ENCODE measurements at places on chromosomes 16 and 17.

GRCh38 chr17:81685108-81685507, 1.3 kb downstream of the HGS start:
- no peak for DNase-seq

DNA sequence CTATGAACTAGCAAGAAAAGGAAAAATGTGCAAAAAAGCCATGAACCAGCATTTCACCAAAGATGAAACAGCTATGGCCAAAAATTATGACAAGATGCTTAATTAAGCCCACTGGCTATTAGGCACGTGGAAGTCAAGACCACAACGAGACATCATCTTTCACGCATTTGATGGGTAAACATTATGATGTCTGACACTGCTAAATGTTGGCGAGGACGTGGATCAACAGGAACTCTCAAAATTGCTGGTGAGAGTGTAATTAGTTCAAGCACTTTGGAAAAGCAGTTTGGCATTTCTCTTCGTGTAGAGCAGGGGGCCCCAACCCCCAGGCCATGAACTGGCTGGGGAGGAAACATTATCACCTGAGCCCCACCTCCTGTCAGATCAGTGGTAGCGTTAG, 39.6 kb upstream of the ADGRG1 start:
- DNase-seq, result no peak

- DNase-seq, result no peak
Observed at GRCh38 chr17:82593590-82594087, 54.6 kb downstream of the WDR45B start.

DNA sequence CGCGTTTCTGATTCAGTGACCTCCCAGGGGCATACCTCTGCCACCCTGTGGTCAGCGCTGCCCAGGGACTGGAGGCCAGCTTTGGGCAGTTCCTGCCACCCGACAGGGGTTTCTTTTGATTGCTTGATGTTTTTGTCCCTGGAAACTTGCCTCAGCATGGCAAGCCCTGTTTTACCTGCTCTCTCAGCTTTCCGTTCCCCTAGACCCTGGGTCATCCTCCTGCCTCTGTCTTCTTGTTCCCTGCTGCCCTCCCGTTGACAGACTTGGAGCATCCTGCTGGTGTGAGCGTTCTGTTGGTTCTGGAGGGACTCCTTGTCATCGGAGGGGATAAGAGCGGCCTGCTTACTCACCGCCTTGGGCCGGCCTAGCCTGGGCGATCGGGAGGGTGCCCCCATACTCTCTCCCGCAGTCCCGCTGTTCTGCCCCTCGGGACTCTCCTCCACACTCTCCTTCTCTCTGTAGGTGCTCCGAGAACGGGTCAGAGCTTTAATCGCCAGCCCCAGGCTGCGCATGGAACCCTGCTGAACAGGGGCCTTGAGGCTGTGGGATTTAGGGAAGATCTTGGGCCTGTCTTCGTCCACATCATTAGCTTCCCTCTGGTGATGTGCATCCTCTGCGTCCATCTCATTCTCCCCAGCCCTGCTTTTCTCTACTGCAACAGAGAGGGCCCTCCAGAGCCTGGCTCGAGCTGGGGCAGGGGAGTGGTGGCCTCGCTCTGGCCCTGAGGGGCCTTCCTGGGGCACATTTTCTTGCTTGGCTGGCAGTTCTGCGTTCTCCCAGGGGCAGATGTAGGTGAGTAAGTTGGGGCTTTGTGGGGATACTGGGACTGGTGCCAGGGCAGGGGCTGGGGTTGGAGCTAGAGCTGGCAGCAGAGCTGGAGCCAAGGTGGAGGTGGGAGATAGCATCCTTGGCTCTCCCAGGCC, 13.7 kb downstream of the GPR179 start:
- no peak for DNase-seq

DNA sequence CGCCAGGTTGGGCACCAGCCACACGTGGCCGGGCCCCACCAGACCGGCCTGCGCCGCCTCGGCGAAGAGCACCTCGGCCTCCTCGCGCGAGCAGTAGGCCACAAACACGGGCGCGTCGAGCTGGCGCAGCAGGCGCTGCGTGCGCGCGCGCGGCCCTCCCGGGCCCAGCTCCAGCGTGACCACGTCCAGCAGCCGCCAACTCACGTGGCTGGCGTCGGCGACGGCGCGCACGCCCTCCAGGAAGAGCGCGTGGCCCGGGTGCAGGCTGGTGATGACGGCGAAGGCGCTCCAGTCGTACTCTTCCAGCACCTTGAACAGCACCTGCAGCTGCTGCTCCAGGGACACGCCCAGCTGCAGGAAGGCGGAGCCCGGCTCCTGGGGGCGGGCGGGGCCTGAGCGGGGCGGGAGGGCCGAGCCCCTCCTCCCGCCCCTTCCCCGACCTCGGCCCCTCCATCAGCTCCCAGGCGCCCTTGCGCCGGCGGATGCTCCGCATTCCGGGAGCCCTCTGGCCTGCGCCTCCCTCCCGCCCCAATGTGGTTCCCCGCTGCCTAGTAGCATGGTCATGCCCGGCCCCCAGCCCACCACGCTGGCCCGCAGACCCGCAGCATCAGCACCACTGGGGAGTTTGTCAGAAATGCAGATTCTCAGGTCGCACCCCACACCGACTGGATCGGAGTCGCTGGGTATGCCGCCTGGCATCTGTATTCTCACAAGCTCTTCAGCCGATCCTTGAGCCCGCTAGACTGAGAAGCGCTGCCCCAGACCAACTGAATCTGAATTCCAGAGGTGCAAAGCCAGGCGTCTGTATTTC, 7.2 kb downstream of the GRIN2C start:
- no peak for DNase-seq

DNA sequence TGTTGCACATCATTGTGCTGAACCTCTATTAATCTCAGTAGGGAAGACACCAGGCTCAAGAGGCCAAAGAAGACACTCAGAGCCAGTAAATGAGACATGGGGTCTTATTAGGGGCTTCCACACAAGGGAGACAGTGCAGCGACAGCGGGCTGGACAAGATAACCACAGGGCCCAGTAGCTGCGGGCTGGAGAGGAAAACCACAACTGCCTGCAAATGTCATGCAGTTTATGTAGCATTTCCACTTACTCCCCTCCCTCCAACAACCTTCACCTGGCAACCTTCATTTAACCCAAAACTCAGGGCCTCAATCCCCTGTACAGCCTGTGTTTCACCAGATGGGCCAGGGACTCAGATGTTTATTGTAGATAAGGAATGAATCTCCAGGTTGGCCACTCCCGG, 185.6 kb downstream of the UTP18 start:
- DNase-seq, result no peak

DNA sequence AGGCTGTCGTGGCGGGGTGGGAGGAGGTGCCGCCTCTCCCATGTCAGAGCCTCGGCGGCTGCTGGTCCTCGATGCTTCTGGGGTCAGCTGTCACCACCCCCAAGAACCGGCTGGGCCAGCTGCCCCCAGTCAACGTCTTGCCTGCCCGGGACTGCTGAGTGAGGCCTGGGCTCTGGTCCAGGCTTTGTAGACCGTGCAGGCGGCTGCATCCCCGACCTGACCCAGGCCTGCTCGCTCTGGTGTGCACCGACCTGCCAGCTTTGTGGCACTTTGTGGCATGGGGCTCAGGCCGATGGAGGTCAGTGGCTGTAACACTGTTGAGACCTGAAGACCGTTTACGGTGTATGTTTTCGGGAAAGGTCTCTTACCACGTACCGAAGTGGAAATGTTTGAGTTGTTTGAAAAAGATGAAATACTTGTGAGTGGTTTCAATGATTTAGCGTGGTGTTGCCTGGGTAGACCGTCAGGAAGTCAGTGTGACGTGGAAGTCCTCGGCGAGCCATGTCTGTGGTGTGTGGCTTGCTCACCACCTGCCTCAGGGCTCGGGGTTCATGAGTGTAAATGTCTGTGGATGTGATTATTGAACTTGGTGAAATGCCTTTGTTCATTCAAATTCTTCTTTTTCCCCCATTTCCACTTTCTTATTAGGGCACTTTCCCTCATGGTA, 53.2 kb upstream of the ZNF750 start:
- no peak for DNase-seq

GRCh38 chr17:33383488-33384023, 90.5 kb upstream of the ASIC2 start:
- DNase-seq, result no peak

Measured in NCI-H2107 (cell line).